ENCODE measurements at places on chromosomes 5 and 9.

DNA sequence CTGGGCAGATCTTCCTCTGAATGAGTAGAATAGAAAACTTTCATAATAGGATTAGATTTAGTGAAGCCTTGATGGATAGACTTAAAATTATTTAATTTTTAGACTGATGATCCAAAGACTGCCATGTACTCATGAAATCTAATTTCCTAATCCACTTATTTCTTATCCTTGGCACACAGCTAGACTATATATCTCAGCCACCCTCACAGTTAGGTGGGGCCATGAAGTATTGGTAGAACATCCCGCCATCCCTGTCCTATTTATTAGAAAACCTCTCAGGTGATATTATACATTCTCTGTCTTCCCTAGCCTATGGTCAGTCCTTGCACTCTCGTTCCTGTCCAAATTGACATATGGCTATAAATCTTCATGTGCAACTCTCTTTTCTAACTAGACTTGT is 110.9 kb downstream of the FAM170A start:
- DNase-seq = no peak

DNA sequence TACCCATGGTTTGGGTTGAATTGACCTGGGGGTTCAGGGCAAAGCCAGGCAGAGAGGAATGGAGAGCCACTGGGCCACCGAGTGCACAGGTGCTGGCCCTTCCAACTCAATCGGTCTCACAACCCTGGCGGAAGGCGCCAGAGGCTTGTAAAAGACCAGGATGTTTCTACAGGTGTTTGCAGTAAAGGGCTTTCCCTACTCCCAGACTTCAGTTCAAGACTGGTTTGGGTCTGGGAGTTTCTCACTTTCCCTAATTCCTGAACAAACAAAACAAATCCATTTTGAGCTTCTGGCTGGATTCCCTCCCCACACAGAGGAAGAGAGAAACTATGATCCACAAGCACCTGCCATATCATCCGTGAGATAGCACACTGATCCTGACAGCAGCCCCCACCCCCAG is 125.2 kb upstream of the KLF4 start:
- DNase-seq = no peak

GRCh38 chr9:38724754-38725153 is 4.8 kb upstream of the FAM240B start:
- no peak for DNase-seq

DNA sequence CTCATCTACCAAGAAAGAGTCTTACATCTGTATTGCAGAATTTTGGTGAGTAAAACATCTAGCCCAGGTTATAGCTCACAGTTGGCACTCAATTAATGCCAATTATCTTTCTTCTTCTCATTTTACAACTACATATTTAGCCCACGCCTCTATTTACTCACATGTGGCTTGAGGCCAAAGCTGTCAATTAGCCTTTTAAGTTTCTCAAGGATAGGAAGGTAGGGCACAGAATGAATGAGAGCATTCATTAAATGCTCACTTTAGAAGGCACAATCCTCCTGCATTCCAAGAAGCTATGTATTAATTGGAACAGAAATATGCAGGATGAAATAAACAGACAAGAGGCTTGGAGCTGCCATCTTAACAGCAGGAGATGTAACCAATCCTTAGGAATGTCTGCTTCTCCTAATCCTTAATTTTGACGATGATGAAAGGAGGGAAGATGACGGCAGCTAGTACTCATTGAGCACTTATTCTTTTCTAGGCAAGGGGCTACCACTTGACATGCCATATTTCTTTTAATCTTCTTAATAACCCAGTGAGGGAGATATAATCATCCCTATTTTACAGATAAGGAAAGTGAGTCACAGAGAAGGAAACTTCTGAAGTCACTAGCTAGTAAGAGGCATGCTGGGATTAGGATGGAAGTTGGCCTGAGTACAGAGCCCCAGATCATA is 30.8 kb upstream of the PANK3 start:
- no peak for DNase-seq

DNA sequence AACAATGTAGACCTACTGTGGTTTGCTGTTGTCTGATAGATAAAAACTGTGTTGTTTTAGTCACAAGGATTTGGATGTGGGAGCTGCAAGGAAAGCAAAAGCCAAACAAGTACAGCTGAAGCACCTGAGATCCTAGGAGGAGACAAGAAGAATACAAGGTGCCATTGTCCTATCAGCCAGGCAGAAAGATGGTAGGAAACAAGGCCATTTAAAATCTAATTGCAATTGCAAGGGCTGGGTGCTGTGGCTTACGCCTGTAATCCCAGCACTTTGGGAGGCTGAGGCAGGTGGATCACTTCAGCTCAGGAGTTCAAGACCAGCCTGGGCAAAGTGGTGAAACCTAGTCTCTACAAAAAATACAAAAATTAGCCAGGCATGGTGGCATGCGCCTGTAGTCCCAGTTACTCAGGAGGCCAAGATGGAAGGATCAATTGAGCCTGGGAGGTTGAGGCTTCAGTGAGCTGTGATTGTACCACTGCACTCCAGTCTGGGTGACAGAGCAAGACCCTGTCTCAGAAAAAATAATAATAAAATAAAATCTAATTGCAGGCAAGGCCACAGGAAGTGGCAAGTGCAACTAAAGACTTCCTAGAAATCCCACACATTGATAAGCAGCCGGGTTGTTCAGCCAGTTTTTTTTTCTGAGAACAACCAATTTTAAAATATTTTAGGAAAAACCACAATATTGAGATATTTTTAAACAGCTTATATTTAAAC is 22.6 kb downstream of the DOCK8 start:
- DNase-seq = no peak

DNA sequence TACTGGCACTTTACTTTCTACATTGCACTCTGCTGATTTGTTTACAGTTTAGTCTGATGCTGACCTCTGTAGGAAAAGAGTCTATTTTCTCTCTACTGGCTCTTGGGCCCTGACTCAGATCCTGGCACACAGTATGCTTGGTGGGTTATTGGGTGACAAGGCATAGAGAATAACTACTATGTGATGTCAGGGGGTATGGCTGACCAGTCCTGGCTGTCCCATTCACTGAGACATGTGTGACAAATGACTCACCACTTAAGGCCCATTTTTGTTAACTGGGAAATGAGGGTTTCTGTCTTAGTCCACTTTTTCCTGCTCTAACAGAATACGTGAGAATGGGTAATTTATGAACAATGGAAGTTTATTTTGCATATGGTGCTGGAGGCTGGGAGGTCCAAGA is 66.4 kb downstream of the DAPK1 start:
- DNase-seq = no peak

DNA sequence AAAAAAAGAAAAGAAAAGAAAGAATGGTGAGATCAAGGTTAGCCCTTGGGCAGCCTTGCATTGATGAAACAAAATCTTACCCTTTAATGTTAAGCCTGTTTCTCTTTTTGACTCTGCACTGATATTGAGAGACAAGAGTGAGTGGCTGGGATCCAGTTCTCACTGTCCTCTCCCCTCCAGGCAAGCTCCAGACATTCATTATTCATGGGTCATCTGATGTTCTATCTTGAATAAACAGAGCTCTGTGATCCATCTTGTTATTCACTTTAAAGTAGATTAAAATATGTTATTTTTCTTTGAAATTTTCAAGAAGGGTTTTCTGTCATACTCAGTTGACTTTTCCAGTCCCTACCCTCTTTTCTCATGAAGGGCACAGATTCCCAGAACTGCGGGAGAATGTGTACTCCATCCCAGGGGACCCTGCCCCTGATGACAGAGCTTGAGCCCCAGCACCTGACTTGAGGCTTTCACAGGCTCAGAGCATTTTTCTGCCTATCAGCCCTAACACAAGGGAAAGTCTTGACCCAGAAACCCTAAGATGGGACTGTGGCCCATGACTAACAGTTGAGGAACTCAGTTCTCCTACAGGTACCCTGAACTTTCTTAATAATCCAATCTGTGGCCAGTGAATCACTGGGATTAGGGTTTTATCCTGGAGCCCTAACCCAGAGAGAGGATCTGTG is 24.1 kb downstream of the ACTL7B start:
- DNase-seq = no peak

GRCh38 chr5:153998010-153998409 is 40.7 kb downstream of the FAM114A2 start:
- DNase-seq = no peak

GRCh38 chr5:137279521-137280231 is 219.4 kb downstream of the SPOCK1 start:
- no peak for DNase-seq

DNA sequence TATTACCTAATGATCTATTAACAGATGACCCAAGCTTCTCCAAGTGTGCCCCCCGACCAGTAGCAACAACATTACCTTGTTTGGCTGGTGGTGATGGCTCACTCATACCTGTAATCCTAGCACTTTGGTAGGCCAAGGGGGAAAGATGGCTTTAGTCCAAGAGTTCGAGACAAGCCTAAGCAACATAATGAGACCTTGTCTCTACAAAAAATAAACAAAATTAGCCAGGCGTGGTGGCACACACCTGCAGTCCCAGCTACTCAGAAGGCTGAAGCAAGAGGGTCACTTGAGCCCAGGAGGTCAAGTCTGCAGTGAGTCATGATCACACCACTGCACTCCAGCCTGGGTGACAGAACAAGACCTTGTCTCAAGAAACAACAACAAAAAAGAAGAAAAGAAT is 62.9 kb downstream of the GCNT1 start:
- no peak for DNase-seq

- no peak for DNase-seq
Observed at GRCh38 chr5:129912601-129913255, 8.5 kb downstream of the CHSY3 start.

GRCh38 chr9:131950487-131950886 is 129.2 kb downstream of the MED27 start:
- no peak for DNase-seq

- DNase-seq = no peak
Observed at GRCh38 chr9:8812888-8813287, 1013.3 kb upstream of the DMAC1 start.

All from erythroblast (primary cell).